ENCODE measurements at places on chromosomes 1 and 21.

DNA sequence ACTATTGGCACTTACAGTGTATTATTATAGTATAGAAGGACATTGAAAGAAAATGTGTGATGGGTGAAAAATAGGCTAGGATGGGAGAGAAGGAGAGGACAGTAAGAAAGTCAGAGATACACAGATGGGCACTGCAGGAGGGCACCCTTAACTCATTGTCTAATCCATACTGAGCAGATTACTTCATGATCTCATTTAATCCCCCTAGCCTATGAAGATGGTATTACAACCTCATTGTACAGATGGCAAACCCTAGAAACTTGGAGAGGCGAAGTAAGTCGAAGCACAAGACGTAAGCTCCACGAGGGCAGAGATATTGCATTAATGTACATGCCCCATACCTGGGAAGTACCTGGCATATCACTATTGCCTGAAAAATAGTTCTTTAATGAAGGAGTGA, 346.9 kb upstream of the DAB1 start:
- DNase-seq = no peak

GRCh38 chr1:80427881-80428280, 1372.9 kb upstream of the ADGRL2 start:
- no peak for DNase-seq

DNA sequence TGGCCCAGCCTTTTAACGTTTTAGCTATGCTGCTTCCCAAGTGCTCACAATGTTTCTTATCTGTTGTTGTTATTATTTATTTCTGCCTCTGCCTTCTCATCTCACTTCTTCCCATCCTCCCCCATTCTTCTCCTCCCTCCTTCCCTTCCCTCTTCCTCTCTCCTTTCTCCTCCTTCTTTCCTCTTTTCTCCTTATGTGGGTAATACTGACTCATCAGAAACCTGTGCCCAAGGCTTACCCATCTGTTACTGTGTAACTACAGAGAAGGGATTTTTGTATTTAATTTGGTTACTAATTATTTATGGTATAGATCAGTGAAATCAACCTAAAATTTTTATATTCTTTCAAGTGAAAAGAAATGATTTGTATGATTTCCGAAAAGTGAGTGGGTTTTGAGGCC, 120.3 kb downstream of the KCNK2 start:
- no peak for DNase-seq

GRCh38 chr1:86110451-86111129, 46.0 kb downstream of the COL24A1 start:
- DNase-seq = no peak

DNA sequence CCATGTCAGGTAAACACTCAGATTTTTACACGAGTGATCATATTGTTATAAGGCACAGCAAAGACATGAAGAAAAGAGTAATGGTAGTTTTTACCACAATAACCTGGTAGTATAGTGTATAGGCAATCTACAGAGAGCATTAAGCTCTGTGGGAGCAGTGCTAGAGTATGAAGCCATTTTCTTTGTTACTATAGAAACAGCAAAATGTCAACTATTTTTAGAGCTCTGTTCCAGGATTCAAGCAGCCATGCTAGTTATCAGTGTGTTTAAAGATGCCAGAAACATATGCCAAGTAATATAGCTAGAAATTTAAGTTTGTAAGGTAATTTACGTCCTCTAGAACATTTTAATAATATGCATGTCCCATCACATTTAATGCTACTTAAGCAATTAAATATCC, 77.6 kb upstream of the RGS18 start:
- no peak for DNase-seq

DNA sequence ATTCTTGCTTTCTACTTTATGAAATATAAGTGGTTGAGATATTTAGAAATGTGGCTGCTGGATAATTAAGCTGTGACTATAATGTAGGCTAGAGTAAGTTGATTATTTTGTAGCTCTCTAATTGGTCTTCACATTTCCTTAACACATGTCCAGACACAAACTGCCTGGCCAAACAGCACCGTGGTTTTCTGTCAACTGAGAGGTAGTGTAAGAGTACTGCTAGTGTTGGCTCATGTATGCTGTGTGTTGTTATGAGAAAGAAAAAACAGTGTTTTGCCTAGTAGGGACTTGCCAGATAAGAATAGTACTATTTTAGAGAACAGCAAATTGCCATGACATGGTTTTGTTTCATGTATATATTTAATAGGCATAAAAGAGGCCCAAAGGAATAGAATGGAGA, 37.1 kb downstream of the TMED5 start:
- no peak for DNase-seq

- no peak for DNase-seq
Observed at GRCh38 chr1:236552901-236553300, 29.1 kb downstream of the LGALS8 start.

GRCh38 chr1:218890451-218890850, 283.2 kb upstream of the LYPLAL1 start:
- DNase-seq = no peak

GRCh38 chr1:70487910-70488665, 77.0 kb downstream of the CTH start:
- DNase-seq = peak; percentile 21

DNA sequence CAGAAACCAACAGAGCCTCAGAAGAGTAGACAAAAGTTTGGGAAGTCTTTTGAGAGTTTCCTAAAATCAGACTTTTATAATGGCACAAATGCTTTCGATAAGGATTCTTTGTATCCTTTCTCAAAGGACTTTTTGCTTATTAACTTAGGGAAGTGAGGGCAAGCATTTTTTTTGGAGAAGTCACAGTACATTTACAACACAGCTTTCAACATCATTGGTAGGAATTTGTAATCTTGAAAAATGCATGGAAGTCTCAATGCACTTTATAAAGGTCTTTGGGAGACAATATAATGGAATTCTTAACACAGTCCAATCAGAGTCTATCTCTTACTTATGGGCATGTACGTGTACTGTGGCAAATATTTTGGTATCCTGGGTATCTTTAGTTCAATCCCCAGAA, 325.8 kb upstream of the NR5A2 start:
- DNase-seq = no peak

DNA sequence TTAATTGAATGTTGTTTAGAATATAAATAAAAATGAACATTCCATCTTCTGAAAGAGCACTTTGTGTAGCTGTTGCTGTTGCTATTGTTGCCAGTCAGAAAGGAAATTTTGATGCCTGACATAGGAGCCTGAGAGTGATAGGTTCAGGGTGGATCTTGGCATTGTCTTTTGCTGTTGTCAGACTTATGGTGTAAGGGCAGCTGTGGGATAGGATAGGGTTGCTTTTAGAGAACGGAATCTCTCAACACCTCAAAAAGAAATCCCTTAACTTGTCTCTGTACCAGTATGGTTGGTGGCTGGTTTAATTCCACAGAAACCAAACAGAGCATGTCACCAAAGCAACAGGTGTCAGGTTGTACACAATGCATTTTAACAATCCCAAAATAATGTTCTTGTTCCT, 62.7 kb downstream of the ESRRG start:
- no peak for DNase-seq

GRCh38 chr1:22801761-22802160, 91.1 kb downstream of the EPHB2 start:
- no peak for DNase-seq

DNA sequence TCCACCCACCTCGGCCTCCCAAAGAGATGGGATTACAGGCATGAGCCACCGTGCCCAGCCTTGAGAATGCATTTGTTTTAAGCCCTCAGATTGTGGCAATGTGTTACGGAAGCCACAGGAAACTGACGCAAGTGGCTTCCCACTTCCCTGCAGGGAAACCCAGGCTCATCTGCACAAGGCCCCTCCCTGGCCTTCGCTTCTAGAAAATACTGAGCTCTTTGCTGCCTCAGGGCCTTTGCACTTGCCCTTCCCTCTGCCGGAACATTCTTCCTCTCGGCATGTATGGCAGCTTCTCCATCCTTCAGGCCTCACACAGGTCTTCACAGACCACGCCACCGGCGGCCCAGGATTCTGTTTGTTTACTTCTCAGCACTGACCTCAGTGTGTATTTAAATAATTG, 137.0 kb upstream of the TMEM51 start:
- no peak for DNase-seq

DNA sequence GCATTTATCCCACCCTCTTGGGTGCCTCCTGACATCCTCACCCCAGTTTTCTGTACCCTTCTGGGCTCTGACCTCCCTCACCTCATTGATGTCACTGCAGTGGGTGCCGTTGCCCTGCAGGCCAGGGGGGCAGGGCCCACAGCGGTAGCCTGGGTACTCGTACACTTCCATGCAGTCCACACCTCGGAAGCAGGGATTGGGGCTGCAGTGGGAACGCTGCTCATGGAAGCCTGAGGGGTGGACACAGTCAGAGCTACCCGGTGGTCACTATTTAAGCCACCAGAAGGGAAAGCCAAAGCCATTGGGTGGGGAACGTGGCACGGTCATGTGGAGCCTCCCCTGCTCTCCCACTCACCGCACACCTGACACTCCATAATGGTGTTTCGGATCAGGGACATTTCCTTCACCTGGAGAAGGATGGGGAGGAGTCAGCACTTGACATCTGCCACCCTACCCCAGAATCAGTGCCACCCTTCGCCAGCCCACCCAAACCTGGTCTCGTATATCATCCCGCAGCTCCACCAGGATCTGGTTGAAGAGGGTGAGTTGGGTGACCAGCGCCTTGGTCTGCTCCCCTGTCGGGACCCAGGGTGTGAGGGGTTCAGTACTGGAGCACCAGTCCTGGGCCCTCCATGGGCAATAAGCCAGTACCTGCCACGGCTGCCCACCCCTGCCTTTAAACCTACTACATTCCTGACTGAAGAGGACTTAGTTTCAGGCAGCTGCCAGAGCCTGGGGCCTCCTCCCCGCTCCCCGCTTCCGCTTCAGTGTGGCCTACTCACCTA, 4.8 kb downstream of the THBS3 start:
- no peak for DNase-seq

DNA sequence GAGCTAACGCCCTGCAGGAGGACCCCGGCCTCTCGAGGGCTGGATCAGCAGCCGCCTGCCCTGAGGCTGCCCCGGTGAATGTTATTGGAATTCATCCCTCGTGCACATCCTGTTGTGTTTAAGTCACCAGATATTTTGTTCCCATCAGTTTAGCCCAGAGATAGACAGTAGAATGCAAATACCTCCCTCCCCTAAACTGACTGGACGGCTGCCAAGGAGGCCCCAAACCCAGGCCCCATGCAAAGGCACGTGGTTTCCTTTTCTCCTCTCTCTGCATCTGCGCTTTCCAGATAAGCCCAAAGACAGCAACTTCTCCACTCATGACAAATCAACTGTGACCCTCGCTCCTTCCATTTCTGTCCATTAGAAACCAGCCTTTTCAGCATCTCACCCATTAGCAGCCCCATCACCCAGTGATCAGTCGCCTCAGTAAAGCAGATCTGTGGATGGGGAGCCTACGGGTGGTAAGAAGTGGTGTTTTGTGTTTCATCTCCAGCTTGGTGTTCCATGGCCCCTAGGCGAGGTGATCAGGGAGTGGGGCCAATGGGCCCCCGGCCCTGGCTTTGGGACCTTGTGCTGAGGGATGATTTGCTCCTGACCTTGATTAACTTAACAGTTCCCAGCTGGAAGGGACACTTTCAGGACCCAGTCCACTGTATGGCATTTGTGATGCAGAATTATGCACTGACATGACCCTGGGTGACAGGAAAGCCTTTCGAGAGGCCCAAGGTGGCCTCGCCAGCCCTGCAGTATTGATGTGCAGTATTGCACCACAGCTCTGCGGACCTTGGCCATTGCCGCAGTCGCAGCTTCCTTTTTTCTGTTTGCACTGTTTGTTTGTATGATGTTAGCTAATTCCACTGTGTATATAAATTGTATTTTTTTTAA, 5.2 kb downstream of the NPPA start:
- no peak for DNase-seq

DNA sequence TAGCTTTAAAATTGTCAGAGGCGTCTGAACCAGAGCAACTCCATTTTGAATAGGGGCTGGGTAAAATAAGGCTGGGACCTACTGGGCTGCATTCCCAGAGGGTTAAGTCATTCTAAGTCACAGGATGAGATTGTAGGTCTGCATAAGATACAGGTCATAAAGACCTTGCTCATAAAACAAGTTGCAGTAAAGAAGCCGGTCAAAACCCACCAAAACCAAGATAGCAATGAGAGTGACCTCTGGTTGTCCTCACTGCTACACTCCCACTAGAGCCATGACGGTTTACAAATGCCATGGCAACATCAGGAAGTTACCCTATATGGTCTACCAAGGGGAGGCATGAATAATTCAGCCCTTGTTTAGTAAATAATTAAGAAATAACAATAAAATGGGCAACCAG, 143.6 kb downstream of the GABPA start:
- DNase-seq = no peak

DNA sequence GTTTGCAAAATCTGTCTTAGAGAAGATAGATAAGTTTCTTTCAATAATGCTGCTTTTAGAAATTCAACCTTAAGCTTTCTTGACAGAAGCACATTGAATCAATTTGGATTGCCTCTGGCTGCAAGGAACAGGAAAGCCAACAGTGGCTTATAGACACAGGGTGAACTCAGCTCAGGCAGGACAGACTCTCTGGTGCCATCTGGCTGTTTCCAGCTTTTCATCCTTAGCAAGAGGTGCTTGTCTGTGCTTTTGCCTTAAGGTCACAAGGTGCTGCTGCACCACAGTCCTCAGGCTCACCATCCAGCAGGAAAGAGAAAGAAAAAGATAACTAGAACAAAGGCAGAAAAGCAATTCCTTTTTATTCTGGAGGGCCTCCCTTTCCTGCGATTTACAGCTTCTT, 93.7 kb upstream of the ETS2 start:
- DNase-seq = peak; percentile 23

GRCh38 chr1:34695580-34695979, 59.3 kb upstream of the GJB5 start:
- no peak for DNase-seq

GRCh38 chr1:3618881-3619671, 5.7 kb upstream of the TPRG1L start:
- peak; percentile 81 for DNase-seq

GRCh38 chr1:113390871-113391648, 745 bp downstream of the MAGI3 start:
- peak; percentile 64 for DNase-seq

DNA sequence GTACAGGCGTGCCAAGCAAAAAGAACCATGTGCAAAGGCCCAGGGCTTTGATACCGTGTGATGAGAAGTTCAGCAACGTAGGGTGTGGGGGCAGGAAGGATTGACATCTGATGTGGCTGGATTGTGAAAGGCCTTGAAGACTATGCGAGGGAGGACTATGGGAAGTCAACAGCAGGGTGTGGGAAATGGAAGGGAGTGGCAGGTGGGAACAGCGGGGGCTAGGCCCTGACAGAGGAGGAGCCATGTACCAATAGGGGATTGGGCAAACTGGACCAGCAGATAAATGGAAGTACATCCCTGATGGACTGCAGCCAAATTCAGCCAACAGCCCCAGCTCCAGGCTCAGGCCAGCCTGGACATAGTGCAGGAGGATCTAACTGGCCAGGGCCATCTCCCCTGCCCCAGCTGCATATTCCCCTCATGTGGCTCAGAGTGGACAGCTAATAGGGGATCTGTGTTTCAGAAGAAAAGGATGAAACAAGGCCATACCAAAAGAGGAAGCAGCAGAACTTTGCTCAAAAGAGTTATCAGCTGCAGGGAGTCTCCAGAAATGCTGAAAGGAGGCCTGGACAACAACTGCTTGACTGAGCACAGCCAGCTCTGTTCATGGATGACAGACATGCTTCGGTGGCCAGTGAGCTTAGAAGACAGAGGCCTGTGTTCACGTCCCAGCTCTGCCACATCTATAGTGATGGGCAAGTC, 140.2 kb upstream of the SGIP1 start:
- DNase-seq = no peak

Measured in activated naive CD4-positive, alpha-beta T cell treated with anti-CD3 and anti-CD28 coated beads for 36 hours (primary cell).